ENCODE measurements at places on chromosomes 5 and 9.

DNA sequence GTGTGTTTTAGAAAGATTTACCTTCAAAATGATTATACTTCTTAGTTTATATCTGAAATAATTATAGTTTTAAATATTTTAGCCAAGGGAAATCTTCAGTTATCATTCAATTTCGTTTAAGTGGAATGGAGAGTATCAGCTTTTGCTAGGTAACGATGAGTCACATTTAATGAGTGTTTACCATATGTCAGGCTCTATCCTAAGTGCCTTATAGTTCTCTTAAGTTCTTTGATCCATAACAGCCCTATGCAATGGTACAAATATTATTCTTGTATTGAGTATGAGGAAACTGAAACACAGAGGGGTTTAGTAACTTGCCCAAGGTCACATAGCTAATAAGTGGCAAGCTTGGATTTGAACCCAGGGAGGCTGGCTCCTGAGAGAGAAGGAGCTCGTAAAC, 37.5 kb upstream of the SHB start:
- DNase-seq: no peak

- no peak for DNase-seq
These were observed 628.8 kb upstream of the DMAC1 start for GRCh38 chr9:8428389-8428788.

GRCh38 chr5:155689406-155689805, 637.6 kb upstream of the SGCD start:
- no peak for DNase-seq

GRCh38 chr5:99316484-99316883, 387.7 kb upstream of the CHD1 start:
- no peak for DNase-seq

GRCh38 chr9:92611621-92612285, 58.2 kb downstream of the IPPK start:
- no peak for DNase-seq

- DNase-seq: peak; percentile 97
These were observed 2.4 kb upstream of the NR4A3 start for GRCh38 chr9:99819123-99819855.

GRCh38 chr5:150487199-150488061, 20.5 kb upstream of the NDST1 start:
- peak; percentile 72 for DNase-seq

DNA sequence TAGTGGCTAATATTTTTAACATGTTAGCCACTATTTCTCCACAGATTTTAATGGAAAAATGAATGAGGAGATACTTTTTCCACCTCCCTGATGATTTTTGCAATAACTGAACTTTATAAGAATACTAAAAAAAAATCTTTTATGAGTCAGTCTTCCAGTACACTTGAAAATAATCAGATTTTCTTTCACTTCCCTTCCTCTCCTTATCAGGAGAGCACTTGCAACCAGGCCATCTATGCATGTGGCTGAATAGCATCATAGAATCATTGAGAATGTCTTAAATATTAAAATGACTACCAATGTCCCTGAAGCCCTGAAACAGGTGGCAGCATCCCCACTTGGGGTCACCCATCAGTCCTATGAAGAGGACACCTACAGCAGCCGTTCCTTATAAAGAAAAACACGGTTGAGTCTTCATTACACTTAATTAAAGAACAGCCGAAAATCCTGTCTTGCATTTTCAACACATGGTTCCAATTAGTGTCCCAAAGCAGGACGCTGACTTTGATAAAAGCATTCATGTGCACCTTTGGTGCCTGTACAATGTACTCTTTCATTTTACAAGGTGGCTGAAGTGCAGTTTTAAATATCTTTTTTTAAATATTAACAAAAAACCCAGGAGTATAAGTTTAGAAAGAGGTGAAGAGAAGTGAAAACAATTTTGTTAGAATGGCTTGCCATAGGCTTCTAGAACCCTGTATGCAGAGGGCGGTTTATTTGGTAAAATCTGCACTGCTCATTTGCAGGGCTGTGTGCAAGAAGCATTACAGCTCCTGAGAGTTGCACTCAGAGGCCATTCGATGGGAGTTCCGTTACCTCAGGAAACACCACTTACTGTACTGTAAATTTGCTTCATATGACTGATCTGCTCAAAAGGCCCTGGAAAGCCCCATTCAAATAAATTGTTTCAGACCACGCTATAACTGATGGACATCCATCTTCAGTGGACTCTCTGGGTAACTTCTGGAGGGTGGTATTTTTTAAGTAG, 106.9 kb upstream of the VCAN start:
- no peak for DNase-seq

DNA sequence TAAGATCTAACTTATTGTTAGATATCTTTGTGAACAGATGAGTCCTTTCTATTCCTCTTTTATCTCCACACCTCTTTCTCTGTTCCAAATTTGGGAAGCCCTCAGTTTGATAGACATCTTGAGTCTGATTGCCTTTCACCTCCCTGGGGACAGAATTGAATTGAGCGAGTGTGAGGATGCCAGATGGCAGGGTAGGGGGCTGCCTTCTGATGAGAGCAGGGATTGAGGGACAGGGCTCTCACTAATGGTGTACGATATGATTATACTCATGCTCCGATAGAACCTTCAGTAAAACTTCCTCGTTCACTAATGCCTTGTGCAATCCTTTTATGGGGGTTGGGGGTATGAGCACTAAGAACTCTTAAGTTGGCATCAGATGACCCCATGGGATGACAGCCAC, 172.1 kb upstream of the DAP start:
- no peak for DNase-seq

DNA sequence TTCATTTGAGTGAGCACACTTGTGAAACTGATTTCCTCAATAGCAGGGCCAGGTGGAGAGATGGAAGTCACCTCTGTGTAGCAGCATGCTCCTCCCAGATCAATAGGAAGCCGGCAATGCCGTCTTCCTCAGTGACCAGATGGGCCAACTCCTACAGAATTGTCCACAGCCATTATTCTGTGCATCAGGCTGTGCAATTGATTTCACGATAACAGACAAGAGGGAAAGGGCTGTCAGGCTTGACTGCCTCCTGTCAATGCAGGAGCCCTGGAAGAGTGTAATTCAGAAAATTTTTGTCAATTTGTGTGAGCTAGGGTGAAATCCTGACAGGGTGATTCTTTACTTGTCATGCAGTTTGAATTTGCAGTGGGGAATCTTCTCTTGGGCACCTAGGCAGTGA, 838.4 kb upstream of the NUDT12 start:
- DNase-seq: no peak

- no peak for DNase-seq
These were observed 61.5 kb upstream of the TNFSF15 start for GRCh38 chr9:114867327-114867726.

- DNase-seq: no peak
These were observed 205.7 kb downstream of the GAS1 start for GRCh38 chr9:86741311-86742208.

GRCh38 chr9:18746631-18747030, 272.7 kb downstream of the ADAMTSL1 start:
- DNase-seq: no peak

GRCh38 chr9:127422133-127422782, 1.9 kb upstream of the ZNF79 start:
- no peak for DNase-seq

GRCh38 chr5:27482663-27483062, 444.3 kb upstream of the CDH9 start:
- DNase-seq: no peak

DNA sequence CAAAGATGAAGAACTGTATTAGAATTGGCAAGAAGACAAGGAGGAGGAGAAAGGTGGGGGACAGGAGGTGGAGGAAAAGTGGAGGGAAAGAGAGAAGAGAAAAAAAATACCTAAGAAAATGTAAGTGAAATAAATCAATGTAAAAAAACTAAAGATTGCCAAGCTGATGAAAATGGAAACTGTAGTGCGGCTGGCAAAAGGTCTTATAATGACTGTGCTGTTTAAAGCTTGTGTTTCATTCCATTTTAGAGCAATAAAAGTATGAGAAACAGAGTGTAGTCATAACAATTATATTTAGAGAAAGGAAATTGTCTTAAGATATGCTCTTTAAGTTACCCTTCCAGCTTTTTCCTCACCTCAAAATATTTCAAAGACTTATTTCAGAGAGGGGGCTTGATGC, 670.5 kb upstream of the SEMA6A start:
- no peak for DNase-seq

GRCh38 chr9:88237991-88238571, 99.8 kb upstream of the SPATA31C2 start:
- DNase-seq: no peak

- DNase-seq: no peak
These were observed 36.3 kb upstream of the DMRT1 start for GRCh38 chr9:805151-805550.

DNA sequence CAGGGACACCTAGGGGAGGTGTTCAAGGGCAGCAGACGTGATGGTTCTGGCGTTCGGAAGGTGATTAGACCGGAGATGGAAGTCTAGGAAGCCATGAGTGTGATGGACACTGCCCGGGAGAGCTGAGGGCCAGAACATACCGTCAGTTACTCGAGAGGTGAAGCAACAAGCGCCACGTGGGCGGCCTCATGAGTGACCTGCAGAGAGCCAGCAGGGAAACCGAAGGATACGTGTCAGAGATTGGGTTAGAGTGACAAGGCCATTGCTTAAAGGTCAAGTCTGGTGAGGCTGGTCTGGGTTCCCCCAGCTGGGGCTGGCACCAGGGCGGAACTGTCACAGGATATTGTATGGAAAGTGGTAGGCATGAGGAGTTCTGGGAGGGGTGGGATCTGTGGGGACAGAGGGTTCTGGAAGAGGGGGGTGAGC, 60.0 kb downstream of the C9orf50 start:
- DNase-seq: no peak

GRCh38 chr5:178360222-178360925, 127.8 kb upstream of the PHYKPL start:
- no peak for DNase-seq

DNA sequence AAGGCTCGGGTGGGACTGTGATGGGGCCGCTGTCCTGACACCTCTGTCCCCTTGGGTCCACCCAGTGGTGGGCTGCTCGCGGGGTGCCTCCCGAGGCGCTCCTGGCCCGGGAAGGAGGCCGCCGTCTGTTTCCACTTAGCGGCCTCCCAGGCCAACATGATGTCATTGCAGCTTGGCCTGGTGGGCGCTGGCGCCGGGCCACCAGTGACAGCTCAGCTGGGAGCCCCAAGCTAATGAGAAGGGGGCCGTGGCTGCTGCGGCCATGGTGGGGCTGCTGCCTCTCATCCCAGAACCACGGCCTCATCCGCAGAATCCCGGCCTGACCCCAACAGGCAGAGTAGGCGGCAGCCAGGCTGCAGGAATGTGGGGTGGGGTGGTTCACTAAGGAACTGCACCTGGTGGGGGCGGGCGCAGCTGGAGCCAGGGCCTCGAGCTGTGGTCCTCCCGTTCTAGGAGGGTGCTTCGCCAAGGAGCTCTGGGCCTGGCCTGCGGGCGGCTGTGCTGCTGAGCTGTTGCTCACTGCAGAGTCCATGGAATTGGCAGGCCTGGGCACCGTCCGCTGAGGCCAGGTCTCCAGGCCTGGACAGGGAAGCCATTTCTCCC, 123.5 kb upstream of the COL5A1 start:
- DNase-seq: no peak

- no peak for DNase-seq
These were observed 114.0 kb downstream of the MED10 start for GRCh38 chr5:6264394-6264793.

DNA sequence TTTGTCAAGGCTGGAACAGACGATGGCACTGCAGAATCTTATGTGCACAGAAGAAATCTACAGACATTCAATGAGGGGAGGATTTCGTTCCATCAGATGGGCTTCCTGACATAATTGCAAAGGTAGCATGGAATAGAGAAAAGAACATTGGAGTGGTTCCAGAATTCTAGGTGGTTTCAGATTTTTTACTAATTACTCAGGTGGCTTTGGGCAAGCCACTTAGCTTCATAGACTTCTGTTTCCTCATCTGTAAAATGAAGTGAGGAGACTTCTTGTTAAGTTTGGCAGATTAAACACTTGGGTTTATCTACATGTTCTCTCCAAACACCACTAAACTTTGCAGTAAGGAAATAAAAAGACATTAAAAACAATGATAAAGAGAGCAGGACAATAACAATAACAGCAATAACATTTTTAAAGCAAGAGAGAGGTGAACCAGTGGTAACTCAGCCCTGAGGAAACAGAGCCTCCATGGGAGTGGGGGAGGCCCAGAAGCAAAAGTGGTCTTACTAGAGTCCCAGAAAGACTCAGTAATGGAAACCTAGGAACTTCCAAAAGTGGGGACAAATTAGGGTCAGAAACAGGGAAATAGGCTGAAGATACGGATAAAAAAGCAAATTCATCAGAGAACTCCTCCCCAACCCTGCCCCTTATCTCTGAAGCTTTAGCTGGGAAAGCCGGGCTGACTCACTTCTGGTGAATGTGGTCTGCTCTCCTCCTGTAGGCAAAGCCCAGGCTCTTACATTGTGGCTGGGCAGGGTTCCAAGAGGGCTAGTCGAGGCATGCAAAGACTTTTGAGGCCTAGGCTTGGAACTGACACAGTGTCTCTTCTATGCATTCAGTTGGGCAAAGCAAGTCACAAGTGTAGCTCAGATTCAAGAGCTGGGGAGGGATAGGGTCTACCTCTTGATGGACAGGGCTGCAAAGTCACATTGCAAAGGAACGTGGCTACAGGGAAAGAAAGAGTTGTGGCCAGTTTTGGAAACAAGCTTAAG, 11.8 kb upstream of the ACTBL2 start:
- DNase-seq: no peak

DNA sequence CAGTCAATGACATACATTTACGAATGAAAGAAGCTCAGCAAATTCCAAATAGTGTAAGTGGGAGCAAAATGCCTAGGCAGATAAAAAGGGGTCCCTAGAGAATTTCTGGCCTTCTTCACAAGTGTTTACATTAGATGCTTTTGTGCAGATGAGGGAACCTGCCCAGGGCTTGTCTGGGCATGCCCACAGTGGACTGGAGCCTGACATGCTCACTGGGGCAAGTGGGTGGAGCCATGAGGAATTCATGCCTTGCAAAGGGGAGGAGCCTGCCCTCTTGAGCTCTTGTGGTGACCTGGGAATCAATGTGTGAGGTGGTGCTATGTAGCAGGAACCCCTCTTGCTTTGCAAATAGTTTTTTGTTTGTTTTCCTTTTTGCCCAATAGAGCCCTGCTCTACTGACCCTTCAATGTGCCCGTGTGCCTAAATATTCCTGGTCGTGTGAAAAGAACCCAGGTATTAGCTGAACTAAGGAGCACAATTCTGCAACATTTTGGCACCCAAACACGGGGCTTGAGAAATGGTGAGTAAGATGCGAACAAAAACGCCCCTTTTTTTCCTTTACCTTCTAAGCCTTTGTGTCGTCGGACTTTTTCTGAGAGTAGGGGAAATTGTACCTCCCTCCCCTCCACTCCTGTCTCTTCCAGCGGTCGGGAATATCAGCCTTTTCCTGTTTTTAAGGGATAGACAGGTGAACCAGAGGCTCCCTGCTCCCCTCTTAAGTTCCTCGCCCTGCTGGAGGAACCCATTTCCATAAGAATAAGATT, 433.8 kb upstream of the CDH9 start:
- no peak for DNase-seq
